ENCODE measurements at places on chromosomes 4 and X. TPM values are rescaled to one million over a fixed set of nuclear protein-coding genes. Genes with fewer than 3 reads are reported as not detected.

DNA sequence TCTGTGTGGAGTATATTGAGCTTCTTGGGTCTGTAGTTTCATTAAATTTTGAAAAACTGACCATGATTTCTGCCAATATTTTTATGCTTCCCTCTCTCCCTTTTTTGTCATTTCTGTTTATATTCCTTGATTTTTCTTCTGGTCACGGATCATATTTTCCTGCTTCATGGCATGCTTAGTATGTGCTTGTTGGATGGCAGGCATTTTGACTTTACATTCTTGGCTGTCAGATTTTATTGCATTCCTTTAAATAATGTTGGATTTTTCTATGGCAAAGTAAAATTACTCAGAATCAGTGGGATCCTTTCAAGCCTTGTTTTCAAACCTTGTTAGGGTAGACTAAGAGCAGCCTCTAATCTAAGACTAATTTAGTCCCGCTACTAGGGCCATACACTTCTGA is 531.8 kb downstream of the IL15 start:
- DNase-seq, result no peak

GRCh38 chr4:47010912-47011446 is 17.6 kb upstream of the GABRA4 start:
- no peak for DNase-seq

GRCh38 chrX:103783971-103784370 is 7.3 kb downstream of the PLP1 start:
- peak; percentile 34 for DNase-seq

DNA sequence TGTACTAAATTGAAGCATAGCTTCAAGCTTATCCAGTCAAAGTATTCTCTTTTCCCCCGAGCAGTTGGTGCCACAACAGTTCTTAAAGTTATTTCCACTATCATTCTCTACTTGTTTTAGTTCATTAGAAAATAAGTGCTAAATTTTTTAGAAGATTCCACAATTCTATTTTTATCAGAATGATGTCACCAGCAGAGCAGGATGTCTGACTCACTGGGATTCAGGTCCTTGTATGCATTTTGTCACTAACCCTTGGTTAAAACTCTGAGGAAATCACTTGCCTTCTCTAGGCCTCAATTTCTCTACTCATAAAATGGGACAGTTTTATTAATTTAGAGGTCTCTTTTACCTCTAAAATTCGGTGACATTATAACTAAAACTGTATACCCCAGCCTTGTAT is 3.4 kb downstream of the DDX53 start:
- DNase-seq, result no peak

- DNase-seq, result peak; percentile 68
Measured at GRCh38 chr4:41257257-41257901, 651 bp downstream of the UCHL1 start.

Gene HPSE
- polyA plus RNA-seq, result 4.3 TPM

Gene CITED1
- 7.4 TPM for polyA plus RNA-seq

Gene SMIM43
- 2.4 TPM for polyA plus RNA-seq

Gene C4orf51
- polyA plus RNA-seq, result not detected

Gene PDHA1
- 105 TPM for polyA plus RNA-seq

Gene PARM1
- 11.2 TPM for polyA plus RNA-seq

Gene SLC10A4
- 14.5 TPM for polyA plus RNA-seq

All from brain (organoid and tissue), 16 donors.